ENCODE measurements at places on chromosomes 3 and 15.

- no peak for DNase-seq
Observed at GRCh38 chr3:52481819-52482521, 13.2 kb upstream of the STAB1 start.

- no peak for DNase-seq
Observed at GRCh38 chr3:24220859-24221657, 273.6 kb downstream of the THRB start.

DNA sequence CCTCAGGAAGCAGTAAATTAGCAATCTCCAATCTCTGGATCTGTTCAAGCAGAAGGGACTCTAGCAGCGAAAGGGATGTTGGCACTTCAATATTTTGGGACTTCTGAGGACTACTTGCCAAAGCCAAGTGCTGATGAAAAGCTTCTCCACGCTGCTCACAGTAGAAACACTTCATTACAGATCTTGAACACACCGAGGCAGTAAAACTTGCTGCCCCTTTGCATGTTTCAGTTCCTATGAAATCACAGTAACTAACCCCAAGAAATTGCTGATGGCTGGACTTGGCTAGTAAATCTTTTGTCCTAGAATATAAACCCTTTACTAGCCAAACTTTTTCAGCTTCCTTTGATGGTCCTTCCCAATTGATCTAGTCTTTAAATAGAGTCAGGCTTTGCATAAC lies 750.5 kb upstream of the GRM7 start:
- DNase-seq, result no peak

DNA sequence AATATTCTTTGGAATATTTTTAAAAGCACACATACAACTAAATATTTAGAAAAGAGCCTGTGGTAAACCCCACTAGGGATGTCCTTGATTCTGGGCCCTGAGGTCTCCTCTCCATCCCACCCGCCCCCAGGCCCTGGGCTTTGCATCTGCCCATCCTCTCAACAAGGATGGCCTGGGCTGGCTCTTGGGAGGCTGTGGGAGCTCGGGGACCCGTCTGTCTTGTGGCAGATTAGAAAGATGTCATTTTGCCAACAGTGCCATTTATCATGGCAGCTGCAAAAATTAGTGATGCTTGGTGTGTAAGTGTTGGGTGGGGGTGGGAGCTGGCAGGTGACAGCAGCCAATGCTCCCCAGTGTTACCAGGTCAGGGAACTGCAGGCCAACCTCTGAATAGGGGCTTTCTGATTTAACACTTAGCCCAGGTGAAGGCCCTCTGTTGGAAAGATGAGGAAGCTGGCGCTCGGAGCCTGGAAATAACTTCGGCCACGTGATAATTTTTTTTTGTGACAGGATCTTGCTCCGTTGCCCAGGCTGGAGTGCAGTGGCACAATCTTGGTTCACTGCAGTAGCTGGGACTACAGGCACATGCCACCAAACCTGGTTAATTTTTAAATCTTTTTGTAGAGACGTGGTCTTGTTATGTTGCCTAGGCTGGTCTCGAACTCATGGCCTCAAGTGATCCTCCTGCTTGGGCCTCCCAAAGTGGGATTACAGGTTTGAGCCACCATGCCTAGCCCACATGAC lies 16.9 kb upstream of the CSPG4 start:
- no peak for DNase-seq

- DNase-seq, result no peak
Observed at GRCh38 chr15:39106950-39107349, 473.9 kb upstream of the THBS1 start.

DNA sequence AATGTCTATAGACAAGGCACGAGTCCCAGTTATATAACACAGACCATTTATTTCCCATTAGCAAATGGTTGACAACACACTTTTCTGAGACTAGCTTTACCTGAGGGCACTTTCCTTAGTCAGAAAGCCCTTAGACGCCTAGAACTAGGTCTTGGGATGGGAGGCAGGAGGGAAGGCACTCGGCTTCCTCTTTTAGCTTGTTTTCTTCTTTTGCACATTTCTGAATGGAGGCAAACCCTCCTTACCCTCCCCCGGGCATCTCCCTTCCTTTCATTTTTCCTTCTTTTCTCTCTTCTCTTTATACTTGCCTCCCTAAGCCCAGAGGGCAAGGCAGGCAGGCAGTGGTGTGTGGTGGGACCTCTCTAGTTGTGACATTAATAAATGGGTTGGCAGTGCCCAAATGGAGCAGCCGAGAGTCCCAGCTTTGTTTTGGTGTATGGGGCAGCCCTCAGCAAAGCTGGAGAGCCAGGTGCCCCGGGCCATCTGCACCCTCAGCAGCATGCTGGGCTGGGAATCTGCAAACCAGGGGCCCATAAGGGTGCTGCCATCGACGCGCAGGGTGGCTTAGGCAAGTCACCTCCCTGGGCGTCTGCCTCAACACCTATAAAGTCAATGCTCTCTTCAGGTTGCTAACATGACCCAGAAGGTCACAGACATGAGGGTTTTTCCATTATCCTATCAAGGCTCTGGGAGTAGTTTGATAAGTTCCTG lies 21.1 kb upstream of the BCL2L10 start:
- DNase-seq, result no peak

GRCh38 chr15:69011641-69012040 lies 2.9 kb upstream of the NOX5 start:
- DNase-seq, result no peak

DNA sequence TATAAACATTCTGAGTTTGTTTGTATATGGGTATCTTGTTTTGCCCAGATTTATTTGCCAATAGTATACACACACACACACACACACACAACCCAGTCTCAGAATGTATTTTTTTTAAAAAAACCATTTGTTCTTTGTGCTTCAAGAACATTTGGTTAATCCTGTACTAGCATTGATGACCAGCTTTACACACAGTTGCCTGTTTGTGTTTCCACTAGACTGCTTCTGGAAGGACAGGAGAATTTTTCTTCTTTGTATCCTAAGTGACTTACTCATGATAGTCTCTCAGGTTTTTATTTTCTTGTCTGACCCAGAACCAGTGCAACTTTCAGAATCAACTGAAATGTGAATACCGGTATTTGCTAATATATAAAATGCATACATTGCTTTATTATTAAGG lies 40.5 kb downstream of the U2SURP start:
- no peak for DNase-seq

GRCh38 chr15:80944818-80945217 lies 44.8 kb downstream of the MESD start:
- DNase-seq, result no peak

DNA sequence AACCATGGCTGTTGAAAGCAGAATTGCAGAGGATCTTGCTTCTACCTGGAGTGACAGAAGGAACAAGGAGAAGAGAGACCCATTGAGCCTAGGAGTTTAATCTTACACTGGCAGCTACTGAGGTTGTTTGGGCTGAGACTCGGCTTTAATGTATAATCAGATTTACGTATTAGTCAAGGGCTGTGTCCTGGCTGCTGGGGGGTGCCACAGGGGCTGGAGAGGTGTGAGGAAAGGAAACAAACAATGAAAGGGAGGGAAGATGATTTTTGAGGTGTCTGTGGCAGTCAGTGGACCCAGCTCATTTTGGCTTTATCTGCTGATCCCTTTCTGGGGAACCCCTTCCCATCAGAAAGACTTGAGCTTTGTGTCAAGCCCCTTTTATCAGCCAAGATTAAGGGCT lies 95.7 kb downstream of the PRICKLE2 start:
- no peak for DNase-seq

DNA sequence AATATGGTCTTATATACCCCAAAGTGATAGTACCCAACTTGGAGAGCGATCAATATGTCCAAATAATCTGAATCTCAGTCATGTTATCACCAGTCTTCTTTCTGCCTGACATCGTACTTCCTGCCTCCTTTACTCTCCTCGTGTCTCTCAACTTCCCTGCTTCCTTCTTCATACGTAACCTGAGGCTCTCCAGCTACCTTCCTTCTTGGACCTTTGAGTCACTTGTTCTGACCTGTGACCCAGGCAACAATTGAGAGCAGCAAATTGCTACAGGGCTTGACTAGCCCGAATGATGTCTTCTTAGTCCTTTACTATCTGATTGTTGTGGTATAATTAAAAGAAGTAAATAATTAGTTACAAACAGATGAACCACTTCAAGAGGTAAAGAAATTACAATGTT lies 145.9 kb upstream of the MBNL1 start:
- DNase-seq, result no peak

GRCh38 chr15:86328658-86329057 lies 249.0 kb downstream of the AGBL1 start:
- DNase-seq, result no peak

DNA sequence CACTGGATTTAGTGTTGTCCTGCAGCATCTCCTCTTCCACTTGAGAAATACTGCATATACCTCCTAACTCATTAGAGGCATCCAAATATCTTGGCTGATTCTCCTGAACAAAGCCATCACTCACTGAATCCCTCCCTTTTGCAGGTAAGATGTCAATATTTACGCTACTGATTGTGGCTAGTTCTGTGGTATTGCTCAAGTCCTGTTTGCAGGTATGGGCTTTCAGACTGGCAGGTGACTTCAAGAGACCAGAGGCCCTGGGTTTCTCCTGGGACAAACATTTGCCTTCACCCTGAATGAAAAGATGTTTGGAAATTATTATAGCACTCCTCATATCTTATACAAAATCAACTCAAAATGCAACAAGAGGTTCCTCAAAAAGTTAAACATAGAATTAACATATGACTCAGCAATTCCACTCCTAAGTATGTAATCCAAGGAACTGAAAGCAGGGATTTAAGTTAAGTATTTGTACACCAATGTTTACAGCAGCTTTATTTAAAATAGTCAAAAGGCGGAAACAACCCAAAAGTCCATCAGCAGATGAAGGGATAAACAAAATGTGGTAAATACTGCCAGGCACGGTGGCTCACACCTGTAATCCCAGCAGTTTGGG lies 18.6 kb downstream of the NEK4 start:
- no peak for DNase-seq

- no peak for DNase-seq
Observed at GRCh38 chr3:13200465-13200864, 127.2 kb upstream of the IQSEC1 start.

DNA sequence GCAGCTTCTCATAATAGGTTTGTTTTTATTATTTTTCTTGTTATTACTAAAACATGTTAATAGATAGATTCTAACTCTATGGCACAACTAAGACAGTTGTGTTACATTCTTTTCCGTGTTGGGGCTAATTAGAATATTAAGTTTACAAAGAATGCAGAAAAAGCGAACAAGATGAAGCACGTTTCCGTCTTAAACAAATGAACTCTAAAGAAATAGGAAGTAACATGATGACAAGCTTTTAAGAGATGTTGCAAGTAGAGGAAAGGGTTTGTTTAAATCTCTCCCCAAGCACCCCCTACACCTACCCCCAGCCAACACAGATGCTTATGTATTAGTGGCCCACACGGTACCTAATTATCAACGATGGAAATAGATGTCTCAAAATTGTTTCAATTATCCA lies 207.1 kb downstream of the TP63 start:
- no peak for DNase-seq

GRCh38 chr15:53627279-53627678 lies 132.2 kb downstream of the WDR72 start:
- no peak for DNase-seq

- no peak for DNase-seq
Observed at GRCh38 chr3:81864272-81864671, 102.8 kb upstream of the GBE1 start.

DNA sequence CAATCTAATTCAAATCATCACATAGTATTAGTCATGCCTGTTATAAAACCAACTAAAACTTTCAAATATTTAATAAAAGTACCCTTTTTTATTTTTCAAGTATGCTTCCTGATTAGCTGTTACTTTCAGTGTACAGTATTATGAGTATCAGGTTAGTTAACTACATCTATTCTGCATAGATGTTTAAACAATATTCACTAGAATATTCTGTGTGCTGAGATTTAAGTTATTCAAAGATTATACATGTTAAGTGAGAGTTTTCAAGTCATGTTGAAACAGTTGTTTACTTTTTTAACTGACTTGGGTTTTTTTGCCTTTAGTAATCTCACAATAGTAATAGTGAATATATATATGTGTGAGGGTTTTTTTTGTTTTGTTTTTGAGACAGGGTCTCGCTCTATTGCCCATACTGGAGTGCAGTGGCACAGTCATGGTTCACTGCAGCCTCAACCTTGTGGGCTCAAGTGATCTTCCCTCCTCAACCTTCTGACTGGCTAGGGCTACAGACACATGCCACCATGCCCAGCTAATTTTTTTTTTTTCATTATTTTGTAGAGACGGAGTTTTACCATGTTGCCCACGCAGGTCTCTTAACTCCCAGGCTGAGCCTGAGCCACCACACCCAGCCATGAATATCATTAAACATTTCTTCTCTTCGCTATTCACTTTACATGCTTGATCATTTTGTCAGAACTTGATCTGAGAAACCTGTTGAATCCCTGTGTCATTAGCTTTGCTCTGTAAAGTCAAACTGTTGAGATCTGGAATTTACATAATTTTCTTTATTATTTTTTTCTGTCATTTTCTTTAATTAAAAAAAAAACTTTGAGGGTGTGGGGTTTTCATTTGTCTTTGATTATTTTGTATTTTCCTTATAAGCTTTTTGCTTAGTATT lies 286.2 kb upstream of the UBE2E1 start:
- no peak for DNase-seq

DNA sequence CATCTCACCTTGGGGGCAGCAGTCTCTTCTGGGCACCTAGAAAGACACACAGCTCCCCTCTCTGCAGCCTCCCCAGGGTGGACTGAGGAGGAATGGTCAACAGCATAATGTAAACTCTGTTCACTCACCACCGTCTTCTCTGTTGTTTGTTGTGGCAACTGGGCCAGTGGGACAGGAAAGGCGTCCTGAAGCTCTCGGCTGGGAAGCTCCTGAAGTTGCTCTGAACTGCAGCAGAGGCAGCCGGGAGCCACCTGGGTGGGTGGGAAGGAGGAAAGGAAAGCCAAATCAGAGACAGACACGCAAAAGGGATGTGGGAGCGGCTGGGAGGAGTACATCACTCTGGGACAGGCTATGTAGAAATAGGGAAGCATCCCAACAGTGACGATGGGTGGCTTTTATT lies 52.7 kb downstream of the MYLK start:
- no peak for DNase-seq

- no peak for DNase-seq
Observed at GRCh38 chr3:39166932-39167532, 13.6 kb upstream of the CSRNP1 start.

GRCh38 chr3:16936676-16937230 lies 52.0 kb downstream of the PLCL2 start:
- DNase-seq, result no peak

DNA sequence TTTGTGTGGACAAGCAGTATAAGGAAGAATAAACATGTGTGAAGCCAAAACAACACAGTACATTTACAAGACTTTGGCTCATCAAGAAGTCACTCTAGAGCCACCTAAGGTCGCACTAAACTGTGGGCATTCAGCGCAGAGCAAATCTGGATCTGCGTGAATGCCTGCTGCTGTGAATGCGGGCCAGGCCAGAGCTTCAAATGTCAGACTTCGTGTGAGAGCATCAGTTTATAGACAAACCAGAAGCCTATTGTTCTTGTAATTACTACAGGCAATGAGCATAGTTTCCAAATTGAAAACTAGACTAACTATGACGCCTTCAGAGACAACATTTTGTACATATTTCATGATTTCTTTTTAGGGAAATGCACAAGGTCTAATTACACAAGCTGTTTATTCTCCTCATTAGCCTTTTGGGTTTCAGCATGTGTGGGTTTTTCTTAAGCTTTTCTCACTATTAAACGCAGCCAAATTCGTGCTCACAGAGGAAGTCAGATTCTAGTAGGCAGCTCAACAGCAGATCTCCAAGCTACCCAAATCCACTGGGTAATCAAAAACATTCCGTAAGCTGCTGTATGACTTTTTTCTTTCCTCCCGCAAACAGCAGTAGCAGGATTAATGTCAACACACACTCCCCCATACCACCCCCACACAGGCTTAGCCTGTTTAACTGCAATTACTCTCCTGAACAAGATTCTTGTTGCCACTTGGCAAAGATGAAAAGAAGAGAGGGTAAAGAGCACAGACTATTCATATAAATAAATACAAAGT lies 84.5 kb upstream of the SETMAR start:
- no peak for DNase-seq

Measured in NCI-H2081 (cell line).